T-helper 1 cell (primary cell): ENCODE measurements at places on chromosomes 2 and 18.

DNA sequence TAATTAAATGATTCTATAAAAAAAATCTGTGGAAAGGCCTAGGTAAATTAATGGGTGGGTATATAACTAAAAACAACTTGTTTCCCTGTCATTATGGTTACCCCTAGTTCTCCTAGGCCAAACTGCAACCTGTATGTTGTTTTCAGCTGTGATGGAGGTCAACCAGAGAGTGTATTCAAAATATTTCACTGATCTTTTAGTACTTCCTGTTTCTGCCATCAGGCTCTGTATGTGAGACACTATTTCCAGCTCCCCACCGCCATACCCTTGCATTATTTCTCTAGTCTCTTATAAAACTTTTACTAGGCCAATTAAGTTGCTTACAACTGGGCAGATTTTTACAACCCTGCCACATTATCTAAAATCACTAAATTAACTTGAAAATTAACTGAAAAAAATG is 21.0 kb upstream of the CDKL4 start:
- no peak for DNase-seq

- DNase-seq: no peak
Observed at GRCh38 chr2:118154176-118154575, 65.9 kb downstream of the INSIG2 start.

GRCh38 chr2:239970004-239970623 is 55.0 kb downstream of the NDUFA10 start:
- no peak for DNase-seq

DNA sequence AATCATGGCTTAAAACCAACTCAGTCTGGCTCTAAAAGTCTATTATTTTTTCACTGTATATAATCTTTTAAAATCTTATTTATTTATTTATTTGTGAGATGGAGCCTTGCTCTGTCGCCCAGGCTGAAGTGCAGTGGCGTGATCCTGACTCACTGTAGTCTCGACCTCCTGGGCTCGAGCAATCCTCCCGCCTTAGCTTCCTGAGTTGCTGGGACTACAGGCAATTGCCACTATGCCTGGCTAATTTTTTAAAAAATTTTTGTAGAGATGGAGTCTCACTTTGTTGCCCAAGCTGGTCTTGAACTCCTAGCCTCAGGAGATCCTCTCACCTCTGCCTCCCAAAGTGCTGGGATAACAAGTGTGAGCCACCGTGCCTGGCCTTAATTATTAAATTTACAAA is 14.5 kb downstream of the GORASP2 start:
- DNase-seq: no peak

DNA sequence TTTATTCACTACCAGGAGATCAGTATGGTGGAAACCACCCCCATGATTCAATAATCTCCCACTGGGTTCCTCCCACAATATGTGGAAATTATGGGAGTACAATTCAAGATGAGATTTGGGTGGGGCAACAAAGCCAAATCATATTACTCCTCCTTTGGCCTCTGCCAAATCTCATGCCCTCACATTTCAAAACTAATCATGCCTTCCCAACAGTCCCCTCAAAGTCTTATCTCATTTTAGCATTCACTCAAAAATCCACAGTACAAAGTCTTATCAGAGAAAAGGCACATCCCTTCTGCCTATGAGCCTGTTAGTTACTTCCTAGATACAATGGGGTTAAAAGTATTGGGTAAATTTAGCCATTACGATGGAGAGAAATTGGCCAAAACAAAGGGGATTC is 989.5 kb upstream of the CNTNAP5 start:
- DNase-seq: no peak

DNA sequence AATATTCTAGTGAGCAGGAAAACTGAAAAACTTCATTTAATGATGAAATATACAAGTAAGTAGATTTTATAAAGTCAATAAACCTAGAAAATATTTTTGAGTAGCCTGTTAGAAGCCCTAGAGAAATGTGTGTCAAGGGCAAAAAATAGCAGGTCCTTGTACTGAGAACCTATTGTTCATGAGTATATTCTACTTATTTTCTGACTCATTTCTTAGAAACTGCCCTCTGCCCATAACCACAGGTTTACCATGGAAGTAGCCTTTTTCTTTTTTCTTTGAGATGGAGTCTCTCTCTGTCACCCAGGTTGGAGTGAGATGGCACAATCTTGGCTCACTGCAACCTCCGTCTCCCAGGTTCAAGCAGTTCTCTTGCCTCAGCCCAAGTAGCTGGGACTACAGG is 19.4 kb upstream of the SELENOI start:
- no peak for DNase-seq

DNA sequence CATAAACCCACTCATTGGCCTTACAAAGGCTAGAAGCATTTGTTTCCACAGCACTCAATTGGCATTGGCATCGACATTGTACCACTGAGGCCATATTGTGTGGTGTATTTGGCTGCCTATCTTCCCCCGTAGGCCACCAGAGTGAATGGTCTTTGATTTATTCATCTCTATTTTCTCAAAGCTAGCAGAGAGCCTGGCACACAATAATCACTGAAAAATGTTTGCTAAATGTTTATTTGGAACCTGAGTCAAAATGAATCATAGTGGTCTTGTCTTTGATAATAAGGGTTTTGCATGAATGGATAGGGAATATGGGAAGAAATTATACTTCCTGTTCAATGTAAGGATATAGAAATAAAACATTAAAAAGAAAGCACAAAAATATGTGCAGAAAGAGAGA is 107.3 kb upstream of the SLC8A1 start:
- no peak for DNase-seq

GRCh38 chr2:120562218-120563005 is 173.3 kb upstream of the GLI2 start:
- DNase-seq: no peak

GRCh38 chr2:135736546-135736945 is 5.1 kb upstream of the UBXN4 start:
- no peak for DNase-seq

DNA sequence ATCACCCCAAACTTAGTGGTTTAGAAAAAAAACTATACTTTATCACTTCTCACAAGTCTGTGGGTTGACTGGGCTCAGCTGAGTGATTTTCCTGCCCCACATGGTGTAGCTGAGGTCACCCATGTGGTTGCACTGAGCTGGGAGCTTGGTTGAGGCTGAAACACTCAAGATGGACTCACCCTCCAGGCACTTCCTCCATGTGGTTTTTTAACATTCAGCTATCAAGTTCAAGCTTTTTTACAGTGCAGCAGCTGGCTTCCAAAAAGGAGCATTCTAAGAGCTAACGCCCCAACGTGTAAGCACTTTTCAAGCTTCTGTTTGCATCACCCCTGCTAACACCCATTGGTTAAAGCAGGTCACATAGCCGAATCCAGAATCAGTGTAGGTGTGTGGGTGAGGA is 105.9 kb upstream of the CREB1 start:
- no peak for DNase-seq

- DNase-seq: no peak
Observed at GRCh38 chr2:71721669-71722068, 268.3 kb downstream of the DYSF start.

GRCh38 chr2:237692601-237693290 is 65.4 kb downstream of the LRRFIP1 start:
- DNase-seq: no peak

DNA sequence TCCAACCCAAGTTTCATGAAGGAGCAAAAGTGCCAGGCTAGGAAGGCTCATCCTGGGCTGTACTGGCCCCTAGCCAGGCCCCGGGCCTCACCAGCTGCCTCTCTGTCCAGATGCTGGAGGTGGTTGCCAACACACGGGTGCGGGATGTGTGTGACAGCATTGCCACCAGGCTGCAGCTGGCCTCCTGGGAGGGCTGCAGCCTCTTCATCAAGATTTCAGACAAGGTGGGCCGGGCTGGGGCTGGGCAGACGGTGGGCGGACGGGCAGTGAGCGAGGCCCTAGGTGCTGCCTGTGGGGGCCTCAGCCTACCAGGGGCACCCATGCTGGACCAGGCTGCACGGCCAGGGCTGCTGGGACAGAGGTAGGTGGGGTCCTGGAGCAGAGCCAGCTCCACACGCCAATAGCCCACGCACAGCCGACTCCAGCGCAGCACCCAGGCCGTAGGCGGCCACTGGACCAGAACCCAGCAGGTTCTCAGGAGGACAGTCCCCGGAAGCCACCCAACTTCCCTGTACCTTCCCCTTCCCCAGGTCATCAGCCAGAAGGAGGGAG is 11.8 kb upstream of the GPR17 start:
- DNase-seq: no peak

DNA sequence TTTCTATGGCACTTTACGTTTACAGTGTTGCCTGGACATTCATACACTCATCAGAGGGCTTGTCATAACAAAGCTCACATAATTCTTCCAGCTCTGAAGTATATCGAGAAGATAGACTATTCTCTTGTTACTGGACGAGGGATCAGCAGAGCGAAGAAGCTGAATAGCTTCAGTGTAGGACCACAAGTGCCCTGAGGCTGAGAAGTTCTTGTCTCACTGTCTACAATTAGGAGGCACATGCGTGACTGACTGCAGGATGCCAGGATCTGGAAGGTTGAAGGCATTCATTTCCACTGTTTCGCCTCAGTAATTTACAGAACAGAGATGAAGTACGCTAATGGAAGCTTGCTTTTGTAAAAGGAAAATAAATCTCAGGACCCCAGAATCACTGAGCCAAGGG is 9.6 kb downstream of the SH3YL1 start:
- DNase-seq: no peak

- DNase-seq: peak; percentile 41
Observed at GRCh38 chr18:45722899-45723298, 1.1 kb upstream of the SLC14A1 start.

GRCh38 chr2:158114516-158114915 is 12.8 kb downstream of the UPP2 start:
- no peak for DNase-seq

DNA sequence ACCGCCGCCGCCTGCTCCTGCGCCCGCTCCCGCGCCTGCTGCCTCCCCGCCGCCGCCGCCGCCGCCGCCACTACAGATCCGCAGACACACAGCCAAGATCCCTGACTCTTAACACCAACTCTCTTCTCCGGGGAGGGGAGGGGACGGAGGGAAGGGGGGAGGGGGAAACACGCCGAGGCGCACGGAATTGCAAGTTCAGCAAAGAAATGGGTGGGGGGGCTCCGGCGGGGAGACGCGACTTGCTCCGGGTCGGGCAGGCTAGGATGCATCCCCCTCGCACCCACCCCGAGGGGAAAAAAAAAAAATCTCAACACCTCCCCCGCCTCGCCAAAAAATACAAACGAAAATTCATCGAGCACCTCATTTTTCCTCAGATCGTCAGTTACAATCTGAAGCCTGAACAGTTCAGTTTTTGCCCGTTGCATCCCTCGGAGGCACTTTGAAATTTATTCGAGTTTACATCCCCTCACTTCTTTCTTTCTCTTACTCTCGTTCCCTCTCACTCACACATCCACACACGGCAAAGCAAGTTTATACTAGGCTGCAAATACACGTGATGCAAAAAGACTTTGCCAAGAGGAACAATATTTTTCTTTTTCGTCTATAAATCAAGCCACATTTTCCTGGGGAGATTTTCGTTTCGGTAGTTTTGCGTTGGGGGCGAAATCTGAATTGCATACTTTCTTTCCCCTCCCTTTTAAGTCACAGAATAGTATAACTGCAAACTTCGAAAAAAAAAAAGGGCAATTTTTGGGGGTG is at the start of gene TCF4:
TSS of gene TCF4 (minus strand) at position 82 of the 759 bp plus-strand sequence. CDS start 1,076 bp downstream, outside the sequence.
- DNase-seq: no peak

DNA sequence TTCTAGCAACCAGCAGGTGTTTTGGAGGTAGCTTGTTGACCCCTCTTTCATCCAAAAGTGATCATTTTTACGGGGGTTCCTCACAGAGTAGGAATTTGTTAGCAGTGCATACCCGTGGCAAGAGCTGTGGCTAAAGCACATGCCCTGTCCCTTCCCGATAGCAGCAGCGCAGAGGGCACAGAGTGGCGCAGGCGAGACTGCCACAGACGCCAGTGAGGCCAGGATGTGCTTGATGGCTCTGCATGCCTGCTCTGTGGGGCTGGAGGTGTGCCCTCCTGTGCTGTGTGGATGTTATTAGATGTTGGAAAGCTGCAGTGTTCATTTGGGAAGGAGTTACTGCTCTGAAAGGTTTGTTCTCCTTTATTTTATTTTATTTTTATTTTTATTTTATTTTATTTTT is 153.6 kb downstream of the FAM210A start:
- no peak for DNase-seq

- DNase-seq: no peak
Observed at GRCh38 chr2:187906021-187906420, 351.8 kb upstream of the TFPI start.

DNA sequence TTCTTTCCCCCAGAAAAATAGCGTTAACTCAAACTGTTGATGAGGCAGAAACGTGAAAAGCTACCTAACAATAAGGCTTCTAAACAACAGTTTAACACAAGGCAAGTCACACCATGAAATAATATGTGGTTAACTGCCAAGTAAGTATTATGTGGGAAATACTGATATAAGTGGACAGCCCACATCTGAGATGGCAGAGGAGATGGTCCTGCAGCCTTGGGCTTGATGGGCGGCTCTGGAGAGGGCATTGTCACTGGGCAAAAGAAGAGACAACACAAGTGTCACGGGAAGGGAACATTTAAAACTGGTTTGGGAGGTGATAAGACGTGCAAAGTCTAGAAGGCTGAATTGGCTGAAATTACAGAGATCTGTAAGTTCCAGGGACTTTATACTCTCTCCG is 147.2 kb downstream of the PKP4 start:
- no peak for DNase-seq

- DNase-seq: no peak
Observed at GRCh38 chr2:203852760-203853159, 14.8 kb upstream of the CTLA4 start.

GRCh38 chr2:23249348-23249747 is 135.6 kb upstream of the KLHL29 start:
- no peak for DNase-seq

GRCh38 chr2:157252529-157252928 is 5.0 kb upstream of the GALNT5 start:
- no peak for DNase-seq

- DNase-seq: no peak
Observed at GRCh38 chr2:232549655-232550353, 553 bp downstream of the TIGD1 start.
